ENCODE measurements at places on chromosomes 6 and 20.

DNA sequence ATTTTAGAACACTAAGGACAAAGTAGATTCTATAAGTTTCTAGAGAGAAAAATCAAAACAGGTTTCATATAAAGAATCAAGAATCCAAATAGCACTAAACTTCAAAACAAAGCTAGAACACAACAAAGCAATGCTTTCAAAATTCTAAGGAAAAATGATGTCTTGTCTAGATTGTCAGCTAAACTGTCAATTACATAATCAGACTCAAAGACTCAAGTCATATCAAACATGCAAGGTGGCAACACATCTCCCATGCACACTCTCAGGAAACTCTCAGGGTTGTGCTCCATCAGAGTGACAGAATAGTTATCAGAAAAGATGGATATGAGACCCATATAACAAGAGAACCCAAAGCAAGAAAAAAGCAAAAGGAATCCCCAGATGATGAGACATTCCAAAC, 23.9 kb downstream of the HACE1 start:
- DNase-seq, result no peak

GRCh38 chr20:4443016-4443415, 278.7 kb upstream of the PRND start:
- no peak for DNase-seq

- no peak for DNase-seq
Observed at GRCh38 chr20:7003598-7003997, 236.1 kb downstream of the BMP2 start.

DNA sequence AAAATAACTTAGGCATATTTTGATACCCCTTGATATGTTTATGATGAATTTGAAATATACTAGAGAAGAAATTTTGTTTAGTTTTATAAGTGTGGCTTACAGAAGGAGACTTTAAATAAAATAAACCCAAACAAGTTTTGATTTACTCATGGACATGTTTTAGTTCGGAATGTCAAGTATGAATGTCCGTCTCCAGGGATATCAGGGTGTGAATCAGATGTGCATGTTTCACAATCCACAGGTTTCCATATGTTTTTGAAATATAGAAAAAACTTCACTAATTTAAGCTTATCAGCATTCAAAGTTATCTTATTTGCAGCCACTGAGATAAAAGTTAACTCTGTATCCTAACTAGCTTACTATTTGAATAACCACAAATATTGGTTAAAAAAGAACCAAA, 51.5 kb downstream of the PLCB1 start:
- DNase-seq, result no peak

DNA sequence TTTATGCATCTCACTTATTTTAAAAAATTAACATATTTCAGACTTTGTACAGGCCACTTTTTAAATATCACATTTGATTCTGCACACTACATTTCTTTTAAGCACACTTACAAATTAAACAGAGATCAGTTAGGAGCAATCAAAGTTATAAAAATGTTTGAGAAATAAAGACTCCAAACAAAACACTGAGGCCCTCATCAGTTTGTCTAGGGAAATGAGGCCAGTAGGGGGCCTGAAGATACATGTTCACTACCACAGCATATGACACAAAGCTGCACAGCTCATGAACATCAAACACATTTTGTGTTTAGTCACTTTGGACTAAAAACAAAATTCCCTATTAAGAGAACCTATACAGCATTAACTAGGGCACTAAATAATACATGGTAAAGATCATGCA, 180.5 kb downstream of the PDE7B start:
- DNase-seq, result no peak

DNA sequence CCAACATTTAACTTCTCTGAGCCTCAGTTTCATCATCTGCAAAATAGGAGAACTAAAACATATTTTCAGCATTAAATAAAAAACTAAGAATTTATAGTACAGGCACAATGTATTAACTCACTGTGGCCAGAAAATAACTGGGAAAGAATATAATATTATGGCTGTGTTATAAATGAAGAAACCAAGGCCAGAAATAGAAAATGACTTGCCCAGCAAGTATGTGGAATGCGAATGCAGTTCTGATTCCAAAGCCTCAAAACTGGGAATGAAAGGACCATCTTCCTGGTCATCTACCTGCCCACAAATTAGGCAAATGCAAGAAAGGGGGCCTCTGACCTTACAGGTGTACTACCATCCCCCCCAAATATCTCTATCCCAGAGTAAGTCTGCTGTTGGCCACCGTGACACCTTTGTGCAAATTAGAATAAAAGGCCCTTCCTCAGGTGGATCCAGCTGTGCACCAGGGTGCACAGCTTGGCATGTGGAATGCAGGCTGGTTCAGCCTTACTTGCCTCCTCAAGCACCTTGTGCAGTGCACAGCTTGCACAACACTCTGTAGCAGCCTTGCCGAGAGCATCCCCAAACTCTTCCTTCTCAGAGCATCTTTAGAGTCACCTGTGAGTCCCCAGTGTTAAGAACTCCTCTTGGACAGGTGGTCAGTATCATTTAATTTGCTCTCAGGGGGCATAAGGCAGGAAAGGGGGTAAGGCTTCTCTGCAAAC, 4.4 kb downstream of the SLC13A3 start:
- DNase-seq, result no peak

DNA sequence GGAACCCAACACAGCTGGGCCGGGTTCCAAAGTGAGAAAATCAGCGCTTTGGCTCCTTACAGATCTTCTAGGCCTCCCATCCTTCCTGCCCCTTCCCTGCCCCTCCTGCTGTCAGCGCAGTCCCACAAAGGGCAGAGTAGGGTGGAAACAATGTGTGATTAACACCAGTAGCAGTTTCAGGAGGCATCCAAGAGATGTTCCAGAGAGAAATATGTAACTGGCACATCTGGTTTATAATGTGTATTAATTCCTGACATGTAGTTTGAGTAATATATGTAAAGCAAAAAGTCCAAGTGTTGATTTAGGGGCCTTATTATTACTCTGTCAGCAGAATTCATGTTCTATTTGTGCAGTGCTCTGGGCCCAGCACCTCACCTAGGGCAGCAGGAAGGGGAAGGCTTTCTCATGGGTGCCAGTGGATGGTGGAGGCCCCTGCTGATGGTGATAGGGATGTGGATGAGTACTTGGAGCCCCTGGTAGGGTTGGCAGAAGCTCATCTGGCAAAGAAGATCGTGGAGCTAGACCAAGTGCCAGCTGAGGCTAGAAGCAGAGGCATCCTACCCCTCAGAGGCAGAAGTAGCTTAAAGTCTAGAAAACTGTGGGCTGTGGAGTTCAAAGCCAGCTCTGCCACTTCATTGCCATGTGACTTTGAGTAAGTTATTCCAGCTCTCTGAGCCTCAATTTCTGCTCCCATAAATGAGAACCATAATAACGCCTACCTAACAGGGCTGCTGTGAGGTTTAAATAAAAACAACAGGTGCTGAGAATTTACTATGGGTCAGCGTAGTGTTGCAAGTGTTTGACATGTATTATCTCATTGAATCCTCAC, 22.4 kb upstream of the RALY start:
- no peak for DNase-seq

Data from NCI-H774 (cell line).